ENCODE measurements at places on chromosomes 12 and 14. TPM values are rescaled to one million over a fixed set of nuclear protein-coding genes. Genes with fewer than 3 reads are reported as not detected.

DNA sequence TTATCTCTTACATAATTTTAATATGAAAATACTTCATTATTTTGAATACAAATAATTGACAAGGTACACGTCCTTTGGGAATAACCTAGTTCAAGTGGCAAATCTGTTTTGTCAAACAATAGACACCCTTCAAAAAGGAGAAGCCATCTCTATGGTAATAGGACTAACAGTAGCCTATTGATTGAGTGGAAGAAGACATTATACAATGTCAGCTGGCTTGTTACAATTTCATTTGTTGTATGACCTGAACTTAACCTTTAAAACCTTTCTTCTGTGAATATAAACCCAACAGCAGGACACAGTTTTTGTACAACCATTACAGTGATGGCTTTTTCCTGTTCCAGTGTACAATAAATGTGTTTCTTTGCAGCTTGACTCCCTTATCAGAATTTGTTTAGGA, 8.1 kb downstream of the TMEM260 start:
- H3K27ac ChIP-seq, result no peak overlapping the region
- no peak for DNase-seq
- no peak overlapping the region for H3K4me3 ChIP-seq
- no peaks in the 10 kb centered on the region for H3K36me3 ChIP-seq
- H3K4me1 ChIP-seq, result peaks cover under 1% of the 10 kb centered on the region

GRCh38 chr12:111129149-111129767, 208.9 kb upstream of the MYL2 start:
- DNase-seq, result no peak
- H3K27ac ChIP-seq, result no peak overlapping the region
- no peaks in the 10 kb centered on the region for H3K36me3 ChIP-seq
- H3K4me1 ChIP-seq, result no peaks in the 10 kb centered on the region

DNA sequence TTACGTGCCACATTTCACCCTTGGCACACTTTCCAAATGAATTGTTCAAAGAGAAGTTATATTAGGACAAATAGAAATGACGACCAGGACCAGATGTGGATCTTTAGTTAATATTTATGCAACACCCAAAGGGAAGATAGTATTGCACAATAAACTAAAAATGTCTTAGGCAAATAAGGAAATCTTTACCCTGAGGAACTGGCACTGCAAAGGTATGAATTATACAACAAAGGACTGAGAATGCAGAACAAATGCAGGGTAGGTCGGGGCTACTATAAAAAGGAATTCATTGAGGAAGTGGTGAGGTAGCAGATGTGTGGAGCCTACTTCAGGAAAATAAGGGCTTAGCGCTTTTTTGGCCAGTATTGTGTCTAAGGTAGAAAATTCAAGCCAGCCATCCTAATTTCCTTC, 3.9 kb upstream of the TMTC2 start:
- H3K27ac ChIP-seq, result no peak overlapping the region
- no peak for DNase-seq
- no peak overlapping the region for H3K4me3 ChIP-seq

- no peak for DNase-seq
- no peaks in the 10 kb centered on the region for H3K4me1 ChIP-seq
- no peak overlapping the region for H3K27ac ChIP-seq
- no peaks in the 10 kb centered on the region for H3K36me3 ChIP-seq
These were observed 106.0 kb downstream of the LMNTD1 start for GRCh38 chr12:25447046-25447445.

DNA sequence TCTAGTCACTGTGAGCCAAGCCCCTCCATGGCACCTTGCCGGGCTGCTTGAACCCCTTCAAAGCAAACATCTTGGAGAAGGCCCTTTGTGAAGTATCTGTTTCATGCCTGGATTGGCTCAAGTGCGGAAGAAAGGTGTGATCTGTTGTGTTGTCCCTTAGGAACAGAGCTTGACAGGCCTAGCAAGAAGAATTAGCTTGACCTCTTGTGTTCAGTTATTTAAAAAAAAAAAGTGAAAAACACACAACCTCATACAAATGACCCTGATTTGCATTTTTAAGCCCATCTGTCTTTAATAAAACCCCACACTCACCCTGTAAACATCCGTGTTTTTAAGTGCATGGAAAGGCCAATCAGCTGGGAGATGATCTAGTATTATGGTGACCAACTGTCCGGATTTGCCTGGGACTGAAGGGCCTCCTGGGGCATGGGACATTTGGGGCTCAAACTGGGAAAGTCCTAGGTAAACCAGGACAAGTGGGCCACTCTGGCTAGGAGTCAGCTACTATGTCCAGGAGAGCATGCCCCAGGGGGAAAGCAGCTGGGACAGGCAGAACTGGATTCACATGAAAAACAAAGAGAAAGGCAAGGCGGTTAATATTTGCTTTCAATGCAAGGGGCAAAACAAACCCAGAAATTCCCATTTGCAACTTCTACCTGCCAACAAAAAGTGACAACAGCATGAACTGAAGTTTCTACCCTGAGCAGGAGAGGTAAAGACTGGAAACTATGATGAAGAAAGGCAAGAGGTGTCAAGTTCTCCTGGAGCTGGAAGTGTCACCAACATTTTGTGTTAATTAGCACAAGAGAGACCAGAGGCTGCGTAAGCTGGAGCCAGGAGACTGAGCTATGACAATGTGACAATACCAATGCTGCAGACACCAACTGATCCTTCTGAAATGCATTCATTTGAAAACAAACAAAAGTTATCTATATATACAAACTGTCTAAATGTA, 78.6 kb downstream of the CLMN start:
- DNase-seq, result peak; percentile 36
- H3K27ac ChIP-seq, result peak overlapping the region; percentile 13
- H3K36me3 ChIP-seq, result no peaks in the 10 kb centered on the region
- H3K4me3 ChIP-seq, result no peak overlapping the region
- no peaks in the 10 kb centered on the region for H3K27me3 ChIP-seq

DNA sequence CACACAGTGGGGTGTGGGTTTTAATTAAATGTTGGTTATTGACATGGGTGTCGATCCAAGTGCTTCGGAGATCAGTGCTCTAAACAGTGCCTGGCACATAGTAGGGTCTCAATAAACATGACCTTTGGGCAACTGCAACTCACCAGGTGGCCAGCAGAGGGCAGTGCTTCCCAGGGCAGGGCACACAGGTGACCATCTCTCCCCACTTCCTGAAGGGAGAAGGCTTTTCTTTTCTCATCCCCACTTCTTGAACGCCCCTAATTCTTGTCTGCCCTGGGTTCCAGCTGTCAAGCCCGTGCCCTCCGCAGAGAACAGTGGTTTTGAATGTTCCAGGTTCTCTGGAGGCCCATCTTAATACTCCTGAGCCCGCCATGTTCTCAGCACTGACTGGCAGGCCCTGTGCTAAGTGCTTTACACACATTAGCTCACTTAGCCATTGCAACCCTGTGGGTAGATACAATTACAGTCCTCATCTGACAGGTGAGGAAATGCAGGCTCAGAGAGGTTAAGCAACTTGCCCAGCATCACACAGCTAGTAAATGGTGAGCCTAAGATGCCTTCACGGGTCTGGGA, 16.3 kb downstream of the RAPGEF3 start:
- H3K4me3 ChIP-seq, result no peak overlapping the region
- no peaks in the 10 kb centered on the region for H3K27me3 ChIP-seq

DNA sequence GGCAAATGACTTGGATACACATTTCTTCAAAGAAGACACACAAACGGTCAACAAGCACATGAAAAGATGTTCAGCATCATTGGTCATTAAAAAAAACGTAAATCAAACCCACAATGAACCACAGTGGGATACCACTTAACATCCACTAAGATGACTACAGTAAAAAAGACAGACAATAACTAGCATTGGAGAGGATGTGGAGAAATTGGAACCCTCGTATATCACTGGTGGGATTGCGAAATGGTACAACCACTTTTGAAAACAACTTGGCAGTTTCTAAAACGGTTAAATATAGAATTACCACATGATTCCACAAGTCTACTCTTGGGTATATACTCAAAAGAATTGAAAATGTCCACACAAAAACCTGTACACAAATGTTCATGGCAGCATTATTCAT, 25.2 kb upstream of the PPFIBP1 start:
- H3K4me1 ChIP-seq, result no peaks in the 10 kb centered on the region
- H3K27me3 ChIP-seq, result no peaks in the 10 kb centered on the region
- DNase-seq, result no peak
- no peak overlapping the region for H3K4me3 ChIP-seq
- no peaks in the 10 kb centered on the region for H3K36me3 ChIP-seq
- H3K27ac ChIP-seq, result no peak overlapping the region

DNA sequence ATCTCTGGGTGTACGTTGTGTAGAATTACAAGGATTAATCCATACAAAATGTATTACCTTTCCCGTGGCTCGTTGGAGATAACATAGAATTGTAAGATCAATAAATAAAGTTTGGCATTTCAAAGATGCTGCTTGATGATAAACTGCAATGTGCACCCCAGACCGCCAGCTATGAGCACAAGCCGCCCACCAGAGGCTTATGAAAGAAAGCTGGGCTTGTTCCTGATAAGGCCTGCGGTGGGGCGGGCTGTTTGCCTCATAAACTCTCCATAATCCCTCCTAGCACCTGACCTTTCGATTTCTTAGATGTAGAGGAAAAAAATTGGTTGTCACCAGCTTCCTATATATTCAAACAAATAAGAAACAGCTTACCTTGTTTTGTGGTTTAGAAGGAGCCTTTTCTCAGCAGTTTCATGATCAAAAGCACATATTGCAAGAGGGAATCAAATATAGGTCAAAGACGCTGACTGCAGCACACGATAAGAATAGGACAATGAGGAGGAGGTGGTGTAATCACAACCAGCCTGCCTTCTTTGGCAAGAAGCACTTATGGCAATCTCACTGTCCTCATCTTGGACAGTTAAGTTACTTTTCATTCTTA, 293.6 kb downstream of the RMST start:
- H3K27me3 ChIP-seq, result no peaks in the 10 kb centered on the region
- no peaks in the 10 kb centered on the region for H3K36me3 ChIP-seq
- no peak overlapping the region for H3K4me3 ChIP-seq
- peak overlapping the region; percentile 38 for H3K27ac ChIP-seq
- H3K4me1 ChIP-seq, result no peaks in the 10 kb centered on the region
- no peak for DNase-seq

Gene AQP2
- total RNA-seq, result not detected

Gene RNASE3
- total RNA-seq, result not detected

DNA sequence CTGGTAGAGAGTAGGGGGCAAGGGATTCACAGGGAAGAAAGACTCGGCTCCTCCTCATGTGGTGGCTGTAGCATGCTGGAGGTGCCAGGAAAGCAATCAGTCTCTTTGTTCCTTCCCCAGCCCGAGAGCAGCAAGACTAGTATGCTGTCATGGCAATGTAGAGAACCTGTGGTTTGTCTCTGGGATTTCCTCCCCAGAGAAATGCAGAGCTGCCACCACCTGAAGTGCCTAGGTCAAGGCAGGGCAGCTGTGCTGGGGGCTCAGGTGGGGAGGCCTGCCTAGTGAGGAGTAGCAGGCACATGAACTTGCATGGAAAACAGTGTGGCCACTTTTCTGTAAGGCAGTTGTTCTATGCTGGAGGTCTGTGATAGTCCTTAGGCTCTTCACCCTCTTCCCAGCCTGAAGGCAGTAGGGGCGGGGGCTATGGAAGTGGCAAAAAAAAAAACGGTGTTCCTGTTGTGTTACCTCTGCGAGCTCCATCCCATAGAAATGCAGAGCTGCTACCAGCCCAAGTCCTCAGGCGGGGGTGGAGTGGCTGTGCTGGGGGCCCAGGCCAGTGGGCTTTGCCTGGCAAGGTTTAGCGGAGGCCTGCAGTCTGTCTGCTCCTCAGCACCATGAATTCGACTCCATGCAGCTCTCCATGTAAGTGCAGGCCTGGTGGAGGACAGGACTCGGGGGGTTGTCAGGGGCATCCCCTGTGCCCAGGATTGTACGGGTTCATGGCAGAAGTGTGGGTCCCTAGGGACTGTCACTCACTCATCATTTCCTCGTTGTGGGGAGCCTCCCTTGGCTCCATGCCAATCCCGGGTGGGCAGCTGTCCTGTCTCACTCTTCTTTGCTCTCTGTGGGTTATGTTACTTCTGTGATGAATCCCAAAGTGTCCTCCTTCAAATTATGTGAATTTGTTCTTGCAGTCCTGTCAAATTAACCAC, 4.1 kb upstream of the CLEC4D start:
- H3K36me3 ChIP-seq, result no peaks in the 10 kb centered on the region
- H3K27ac ChIP-seq, result no peak overlapping the region
- H3K4me3 ChIP-seq, result no peak overlapping the region
- no peaks in the 10 kb centered on the region for H3K27me3 ChIP-seq
- H3K4me1 ChIP-seq, result no peaks in the 10 kb centered on the region
- no peak for DNase-seq

DNA sequence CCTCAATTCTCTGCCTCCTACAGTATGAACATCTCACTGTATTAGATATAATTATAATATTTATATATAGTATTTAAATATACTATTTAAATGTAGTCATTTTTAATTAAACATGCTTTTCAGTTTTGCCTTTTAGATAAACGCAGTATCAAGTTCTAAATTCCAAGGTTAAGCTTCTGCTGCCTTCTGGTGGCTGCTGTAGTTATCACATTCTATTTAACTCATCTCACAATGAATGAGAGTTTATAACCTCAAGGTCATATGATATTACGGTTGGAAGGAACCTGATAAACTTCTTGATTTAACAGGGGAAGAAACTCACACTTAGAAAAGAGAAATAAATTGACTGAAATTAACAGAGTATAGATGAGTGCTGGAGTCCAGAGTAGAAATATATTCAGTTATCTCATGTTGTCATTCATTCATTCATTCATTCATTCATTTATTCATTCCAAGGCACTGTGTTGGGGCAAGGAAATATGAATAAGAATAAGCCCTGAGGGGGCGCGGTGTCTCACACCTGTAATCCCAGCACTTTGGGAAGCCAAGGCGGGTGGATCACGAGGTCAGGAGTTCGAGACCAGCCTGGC, 31.9 kb downstream of the GUCY2C start:
- no peaks in the 10 kb centered on the region for H3K36me3 ChIP-seq
- H3K27ac ChIP-seq, result no peak overlapping the region
- H3K4me1 ChIP-seq, result no peaks in the 10 kb centered on the region
- DNase-seq, result peak; percentile 13
- H3K4me3 ChIP-seq, result no peak overlapping the region

Gene POLE2
- 1.8 TPM for total RNA-seq

Gene FGF23
- total RNA-seq, result not detected

DNA sequence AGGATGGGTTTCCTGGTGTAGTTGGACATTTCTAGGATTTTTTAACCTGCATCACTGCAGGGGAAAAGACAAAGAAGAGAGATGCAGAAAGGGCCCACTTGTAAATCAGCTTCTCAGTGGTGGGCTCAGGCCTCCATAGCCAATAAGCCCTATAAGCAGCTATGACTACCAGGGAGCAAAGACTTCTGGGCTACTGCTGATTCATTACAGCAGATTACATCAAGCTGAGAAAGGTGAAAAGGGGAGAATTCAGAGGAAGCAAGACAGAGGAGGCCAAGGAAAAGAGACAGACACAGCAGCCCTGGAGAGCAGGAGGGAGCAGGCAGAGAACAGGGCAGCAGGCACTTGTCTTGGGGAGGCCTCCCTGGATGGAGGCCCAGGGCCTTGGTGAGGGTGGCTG, 95.2 kb downstream of the KCNA5 start:
- H3K36me3 ChIP-seq, result no peaks in the 10 kb centered on the region
- DNase-seq, result no peak
- H3K4me3 ChIP-seq, result no peak overlapping the region
- no peaks in the 10 kb centered on the region for H3K4me1 ChIP-seq

- no peak overlapping the region for H3K27ac ChIP-seq
- H3K27me3 ChIP-seq, result no peaks in the 10 kb centered on the region
- no peak for DNase-seq
- no peaks in the 10 kb centered on the region for H3K36me3 ChIP-seq
- H3K4me1 ChIP-seq, result peaks cover 5% of the 10 kb centered on the region
These were observed 332.4 kb upstream of the PRICKLE1 start for GRCh38 chr12:42921741-42922504.

- no peaks in the 10 kb centered on the region for H3K27me3 ChIP-seq
- H3K27ac ChIP-seq, result no peak overlapping the region
- DNase-seq, result peak; percentile 24
These were observed 74.7 kb downstream of the NOC4L start for GRCh38 chr12:132218915-132219314.
